B cell (primary cell): ENCODE measurements at places on chromosomes 6 and 20. TPM values are rescaled to one million over a fixed set of nuclear protein-coding genes. Genes with fewer than 3 reads are reported as not detected.

- no peak for DNase-seq
- no peak overlapping the region for H3K27ac ChIP-seq
- H3K27me3 ChIP-seq = peaks cover 56% of the 10 kb centered on the region
- peak overlapping the region; percentile 52 for H3K4me3 ChIP-seq
- H3K4me1 ChIP-seq = peaks cover 43% of the 10 kb centered on the region
- H3K36me3 ChIP-seq = no peaks in the 10 kb centered on the region
These were observed 631 bp downstream of the ULBP2 start for GRCh38 chr6:149942461-149942829.

Gene BANF2
- total RNA-seq = not detected in 2 replicates

- H3K4me3 ChIP-seq = peak overlapping the region; percentile 94
- peak overlapping the region; percentile 97 for H3K27ac ChIP-seq
- H3K4me1 ChIP-seq = peaks cover 9% of the 10 kb centered on the region
- H3K27me3 ChIP-seq = no peaks in the 10 kb centered on the region
- DNase-seq = no peak
These were observed 636 bp downstream of the SUPT3H start for GRCh38 chr6:45377043-45377553.

Gene TRIM31
- total RNA-seq = not detected in 2 replicates

- H3K4me1 ChIP-seq = no peaks in the 10 kb centered on the region
- no peaks in the 10 kb centered on the region for H3K27me3 ChIP-seq
- H3K36me3 ChIP-seq = no peaks in the 10 kb centered on the region
- no peak for DNase-seq
- H3K4me3 ChIP-seq = no peak overlapping the region
- no peak overlapping the region for H3K27ac ChIP-seq
These were observed 139.2 kb upstream of the PLN start for GRCh38 chr6:118408863-118409262.

DNA sequence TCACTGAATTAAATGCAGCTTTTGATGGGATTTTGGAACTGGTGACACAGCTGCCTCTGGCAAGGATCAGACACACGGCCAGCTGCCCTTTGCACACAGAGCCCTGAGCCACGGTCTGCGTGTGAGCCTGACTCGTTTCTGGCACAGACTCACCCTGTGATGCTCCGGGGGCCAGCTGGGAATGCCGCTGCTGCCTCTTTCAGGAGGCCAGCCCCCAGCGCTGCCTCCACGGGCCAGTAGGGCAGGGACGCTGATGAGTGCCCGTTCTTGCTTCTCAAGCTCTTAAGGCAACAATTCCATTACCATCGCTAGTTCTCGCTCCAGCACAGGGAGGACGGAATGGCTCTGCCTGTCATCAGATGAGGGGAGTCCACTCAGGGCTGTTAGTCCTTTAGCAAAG, 61.6 kb downstream of the IRF4 start:
- H3K36me3 ChIP-seq = no peaks in the 10 kb centered on the region
- DNase-seq = no peak
- no peaks in the 10 kb centered on the region for H3K27me3 ChIP-seq
- H3K27ac ChIP-seq = no peak overlapping the region
- H3K4me1 ChIP-seq = no peaks in the 10 kb centered on the region
